ENCODE measurements at places on chromosomes 2 and 18.

DNA sequence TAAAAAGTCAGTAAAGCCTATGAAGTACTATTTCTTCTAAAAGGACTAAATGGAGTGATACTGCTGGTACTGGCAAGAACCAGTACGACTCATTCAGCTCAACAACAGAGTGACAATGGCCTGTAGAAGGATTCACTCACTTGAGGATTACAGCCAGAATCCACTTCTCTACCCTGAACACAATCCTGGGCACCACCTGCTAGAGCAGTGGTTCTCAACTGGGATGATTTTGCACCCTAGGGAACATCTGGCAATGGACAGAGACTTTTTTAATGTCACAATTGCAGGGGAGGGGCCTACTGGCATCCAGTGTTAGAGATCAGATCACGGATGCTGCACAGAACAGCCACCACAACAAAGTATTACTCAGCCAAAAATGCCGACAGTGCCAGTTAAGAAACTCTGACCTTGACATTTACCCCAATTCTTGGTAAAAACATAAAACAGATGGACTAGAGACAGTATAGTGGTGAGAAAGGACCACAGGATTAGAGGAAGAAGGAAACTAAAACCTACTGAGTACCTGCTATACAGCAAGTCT, 5.0 kb downstream of the SPIRE1 start:
- DNase-seq = peak; percentile 61

DNA sequence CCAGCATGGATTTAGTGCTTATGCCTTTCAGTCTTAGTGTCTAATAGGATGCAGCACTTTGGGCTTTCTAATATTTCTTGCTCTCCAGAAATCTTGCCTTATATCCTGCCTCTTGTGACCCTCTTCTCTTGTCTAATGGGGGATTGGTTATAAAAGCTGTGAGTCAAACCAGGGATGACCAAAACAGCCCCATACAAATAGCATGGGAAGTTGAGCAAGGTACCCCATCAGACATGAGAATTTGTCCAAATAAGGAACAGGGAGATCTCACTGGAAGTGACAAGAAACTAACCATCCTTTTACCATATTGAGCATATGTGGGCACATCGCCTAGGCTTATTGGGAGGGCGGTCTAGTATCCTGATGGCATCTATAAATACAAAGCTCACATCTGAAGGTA, 78.8 kb upstream of the BZW1 start:
- no peak for DNase-seq

GRCh38 chr2:213015387-213016165, 135.8 kb downstream of the IKZF2 start:
- no peak for DNase-seq

- no peak for DNase-seq
These were observed 188.6 kb downstream of the LRP1B start for GRCh38 chr2:141942006-141942789.

DNA sequence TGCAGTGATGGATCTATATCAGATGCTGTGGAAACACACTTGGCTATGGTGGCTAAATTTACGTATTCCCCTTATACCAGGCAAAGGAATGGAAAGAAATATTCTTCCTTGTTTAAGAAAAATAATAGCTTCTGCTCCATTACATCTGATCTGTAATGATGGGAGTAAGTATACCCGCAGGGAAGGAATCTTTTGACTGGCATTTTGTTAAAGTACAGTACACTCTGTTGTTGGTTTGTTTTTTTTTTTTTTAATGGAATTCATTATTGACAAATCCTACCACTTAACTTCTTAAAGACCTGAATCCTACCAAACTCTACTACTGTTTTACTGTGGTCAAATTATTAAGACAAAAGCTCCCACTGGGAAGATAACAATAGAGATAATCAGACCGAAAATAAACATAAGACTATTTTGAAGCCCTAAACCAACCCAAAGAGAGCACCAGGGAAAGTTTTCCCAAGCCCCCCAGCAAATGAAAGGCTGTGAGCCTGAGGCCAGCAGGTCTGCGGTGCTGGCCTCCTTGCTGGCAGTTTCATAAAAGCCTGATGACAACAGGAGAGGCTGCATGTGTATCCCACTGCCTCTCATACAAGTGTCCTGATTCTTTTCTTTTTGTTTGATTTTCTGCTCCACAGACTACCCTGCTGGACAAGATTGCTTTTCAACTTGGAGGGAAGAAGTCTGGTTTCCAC, 101.0 kb downstream of the SLC25A12 start:
- DNase-seq = no peak

DNA sequence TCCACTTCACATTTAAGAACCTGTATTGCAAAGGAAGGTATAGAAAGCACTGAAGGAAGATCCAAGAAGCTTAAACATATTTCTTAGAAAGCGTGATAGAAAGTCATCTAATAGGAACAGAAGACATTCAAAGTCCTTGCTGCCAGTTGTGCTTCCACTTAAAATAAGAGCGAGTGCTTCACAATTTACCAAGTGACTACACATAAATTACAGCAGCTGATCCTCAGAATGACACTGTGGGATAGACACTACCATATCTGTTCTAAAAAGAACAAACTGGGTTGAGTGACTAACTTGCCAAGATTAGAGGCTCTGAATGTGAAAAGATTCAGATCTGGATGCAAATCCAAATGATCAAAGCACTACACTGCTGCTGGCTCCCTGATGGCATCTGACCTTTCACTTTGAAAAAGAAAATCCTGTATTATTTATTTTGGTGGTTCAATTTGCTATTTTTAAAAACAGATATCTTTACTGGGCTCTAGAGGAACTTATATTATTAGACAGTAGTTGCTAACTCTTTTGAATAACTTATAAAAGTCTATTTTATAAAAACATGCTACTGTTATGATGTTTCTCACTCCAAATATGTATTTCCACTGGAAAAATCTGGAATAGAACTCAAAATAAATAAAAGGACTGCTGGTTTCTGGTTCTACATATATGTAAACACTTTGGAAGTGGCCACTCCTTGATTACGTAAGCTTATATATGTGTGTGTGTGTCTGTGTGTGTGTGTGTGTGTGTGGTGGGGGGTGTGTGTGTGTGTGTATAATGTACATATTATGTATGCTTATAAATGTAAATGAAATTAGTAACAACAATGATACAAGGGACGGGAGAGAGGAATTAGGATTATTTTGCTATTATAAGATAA, 57.4 kb downstream of the KIDINS220 start:
- DNase-seq = no peak

Measured in SW480 (cell line).